Dermis blood vessel endothelial cell (primary cell): ENCODE measurements at places on chromosomes 6 and 20. TPM values are rescaled to one million over a fixed set of nuclear protein-coding genes. Genes with fewer than 3 reads are reported as not detected.

The STX11 gene
- 16.7 and 17.2 TPM in 2 replicates for total RNA-seq

DNA sequence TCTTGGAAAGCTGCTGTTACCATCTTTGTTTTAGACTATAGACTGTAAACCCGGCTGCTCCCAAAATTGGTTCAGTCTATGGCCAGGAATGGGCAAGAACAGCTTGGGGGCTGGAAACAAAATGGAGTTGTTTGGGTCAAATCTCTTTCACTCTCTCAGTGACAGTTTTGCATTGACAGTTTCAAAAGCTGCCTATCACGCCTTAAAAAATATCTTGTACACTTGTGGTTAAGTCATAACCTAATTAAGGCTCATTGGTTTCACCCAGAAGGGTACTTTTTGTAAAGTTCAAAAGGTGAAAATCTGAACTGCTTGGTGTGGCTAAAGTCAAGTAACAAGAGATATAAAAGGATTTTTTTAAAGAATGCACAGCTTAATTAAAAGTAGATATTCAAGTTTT is 76.1 kb upstream of the PRL start:
- DNase-seq = no peak

The CNR1 gene
- total RNA-seq = 1.3 TPM in 1 of 2 replicates, not detected in the other

GRCh38 chr20:44054118-44054517 is 132.9 kb downstream of the JPH2 start:
- no peak for DNase-seq

DNA sequence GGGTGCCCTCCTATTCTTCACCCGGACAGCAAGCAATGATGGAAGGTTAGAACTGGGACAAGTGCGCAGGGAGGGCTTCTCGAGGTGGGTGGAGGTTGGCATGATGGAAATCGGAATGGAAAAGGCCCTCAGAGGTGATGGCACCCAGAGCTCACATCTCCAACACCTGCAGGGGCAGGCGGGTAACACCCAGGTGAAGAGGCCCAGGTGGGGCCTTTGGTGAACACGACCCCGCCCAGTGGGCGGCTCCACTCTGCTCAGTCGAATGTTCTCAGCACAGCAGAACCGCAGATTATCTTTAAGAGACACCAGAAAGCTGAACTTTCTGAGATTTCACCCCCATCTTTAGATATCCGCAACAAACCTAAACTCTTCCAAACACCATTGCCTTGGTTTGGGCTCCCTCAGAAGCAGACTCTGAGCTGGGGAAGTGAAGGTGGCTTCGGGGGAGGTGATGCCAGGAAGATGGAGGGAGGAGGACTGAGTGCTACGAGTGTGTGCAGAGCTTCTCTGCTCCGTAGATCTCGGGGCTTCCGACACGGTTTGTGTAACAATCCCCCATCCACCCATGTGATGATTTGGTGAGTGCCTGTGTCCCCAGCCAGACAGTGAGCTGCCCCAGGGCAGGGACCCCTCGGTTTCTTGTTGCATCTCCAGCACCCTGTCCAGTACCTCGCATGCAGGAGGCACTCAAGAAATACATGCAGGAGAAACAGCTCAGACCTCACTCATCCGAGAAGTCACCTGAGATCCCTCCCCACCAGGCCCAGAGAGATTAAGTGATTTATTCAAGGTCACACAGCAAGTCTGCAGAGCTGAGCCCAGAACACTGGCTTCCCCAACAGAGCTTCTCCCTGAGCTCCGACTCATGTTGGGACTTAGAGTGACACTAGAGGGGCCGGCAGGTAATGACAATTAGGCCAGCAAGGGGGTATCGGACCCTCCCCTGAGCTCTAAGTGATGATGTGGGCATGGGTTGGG is 45.4 kb downstream of the BPIFB1 start:
- DNase-seq = no peak

- no peak for DNase-seq
Measured at GRCh38 chr6:64998204-64998603, 708.8 kb downstream of the EYS start.

DNA sequence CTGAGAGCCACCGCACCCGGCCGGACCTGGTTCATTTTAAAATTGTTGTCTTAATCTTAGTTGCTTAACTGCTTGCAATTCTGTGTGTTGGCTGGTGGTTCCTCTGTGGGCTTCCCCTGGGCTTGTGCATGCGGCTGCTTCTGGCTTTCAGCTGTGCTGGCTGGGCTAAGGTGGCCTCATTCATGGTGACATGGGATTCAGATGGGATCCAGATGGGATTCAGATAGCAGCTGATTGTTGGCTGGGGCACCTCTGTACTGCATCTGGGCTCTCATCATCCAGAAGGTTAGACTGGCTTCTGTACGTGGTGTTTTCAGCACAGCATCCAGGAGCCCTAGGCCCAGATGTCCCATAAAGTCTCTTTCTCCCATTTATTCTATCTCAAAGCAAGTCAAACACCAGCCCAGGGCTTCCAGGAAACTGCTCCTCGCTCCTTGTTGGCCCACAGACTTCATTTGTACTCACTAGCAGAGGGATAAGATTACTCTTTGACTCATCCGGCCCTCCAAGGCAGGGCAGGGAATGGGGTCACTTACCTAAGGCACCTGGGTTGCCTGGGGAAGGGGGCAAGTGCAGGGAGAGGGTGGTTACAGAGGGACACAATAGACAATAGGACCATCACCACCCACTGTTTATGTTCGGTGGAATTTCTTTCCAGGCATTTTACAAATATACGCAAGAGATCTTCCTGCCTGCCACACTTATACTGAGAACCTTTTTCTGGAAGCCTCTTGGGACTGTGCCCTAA is 10.2 kb upstream of the PEDS1 start:
- no peak for DNase-seq

GRCh38 chr20:17615645-17616479 is 46.0 kb downstream of the DSTN start:
- no peak for DNase-seq

GRCh38 chr20:11249683-11250082 is 575.9 kb upstream of the JAG1 start:
- no peak for DNase-seq

The RIPPLY2 gene
- 0.42 TPM in 1 of 2 replicates, not detected in the other for total RNA-seq

The CCN6 gene
- total RNA-seq = not detected in 2 replicates

The RNF217 gene
- total RNA-seq = 17.5 and 41.7 TPM in 2 replicates

DNA sequence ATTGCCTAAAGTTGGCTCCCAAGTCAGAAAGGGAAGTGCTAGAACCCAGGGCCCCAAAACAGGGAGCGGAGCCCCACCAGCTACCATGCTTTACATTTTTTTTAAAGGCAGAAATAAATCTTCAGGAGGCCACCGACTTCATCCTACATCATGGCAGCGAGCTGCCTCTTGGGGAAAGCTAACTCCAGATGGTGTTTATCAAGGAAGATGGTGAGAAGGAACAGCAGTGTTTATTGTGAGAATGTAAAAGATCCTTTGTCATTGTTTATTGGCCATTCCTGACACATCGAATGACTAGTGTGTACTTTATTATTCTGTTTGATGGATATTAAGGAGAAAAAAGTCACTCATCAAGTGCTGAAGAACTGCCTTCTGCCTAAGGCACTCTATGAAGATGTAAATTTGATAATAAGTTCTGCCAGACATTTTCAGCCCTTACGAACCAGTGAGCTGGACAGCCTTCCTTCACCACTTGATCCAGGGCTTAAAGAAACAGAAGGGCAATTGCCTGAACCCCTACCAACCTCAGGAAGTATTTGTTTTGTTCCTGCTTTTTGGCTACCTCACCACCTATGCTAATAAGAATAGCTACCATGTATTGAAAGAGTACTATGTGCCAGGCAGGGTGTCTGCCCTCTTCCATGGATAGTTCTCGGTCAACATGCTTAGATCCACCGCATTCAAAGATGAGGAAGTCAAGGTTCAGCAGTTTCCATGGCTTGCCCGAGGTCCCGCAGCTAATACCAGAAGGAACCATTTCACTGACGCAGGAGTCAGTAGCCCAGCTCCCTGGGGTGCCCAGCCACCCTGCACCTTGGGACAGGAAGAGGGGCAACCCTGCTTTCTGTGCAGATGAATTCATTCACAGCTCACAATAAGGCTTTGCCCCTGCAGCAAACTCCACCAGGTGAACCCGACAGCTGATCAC is 194.7 kb upstream of the RREB1 start:
- DNase-seq = no peak

DNA sequence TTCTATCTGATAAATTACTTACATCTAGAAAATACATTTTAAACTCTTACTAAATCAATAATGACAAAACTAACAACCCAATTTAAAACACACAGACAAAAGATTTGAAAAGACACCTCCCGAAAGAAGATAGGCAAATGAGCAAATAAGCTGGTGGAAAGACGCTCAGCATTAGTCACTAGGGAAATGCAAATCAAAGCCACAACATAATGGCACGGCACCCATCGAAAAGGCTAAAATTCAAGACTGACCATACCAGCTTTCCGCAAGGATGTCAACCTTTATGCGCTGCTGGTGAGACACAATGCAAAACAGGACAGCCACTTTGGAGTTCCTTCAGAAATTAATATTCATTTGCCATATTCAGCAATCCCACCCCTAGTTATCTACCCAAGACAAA is 25.9 kb downstream of the TAF4 start:
- no peak for DNase-seq

DNA sequence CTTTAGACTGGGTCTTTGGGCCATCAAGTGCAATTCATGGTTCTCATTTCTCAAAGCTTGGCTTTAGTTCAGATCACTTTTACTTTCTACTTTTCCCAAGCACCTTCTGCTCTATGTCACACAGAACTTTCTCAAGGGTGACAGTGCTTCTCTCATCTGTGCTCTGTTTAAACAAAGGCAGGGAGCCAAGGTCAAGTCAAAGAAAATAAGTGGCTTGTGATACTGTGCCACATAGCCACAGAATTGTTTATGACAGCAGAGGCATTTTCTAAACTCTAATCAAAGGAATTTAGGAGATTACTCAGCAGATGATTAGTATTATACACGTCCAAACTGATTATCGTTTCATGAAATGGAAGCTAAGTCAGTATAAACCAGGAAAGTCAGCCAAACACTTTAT is 348.0 kb downstream of the HDGFL1 start:
- no peak for DNase-seq

The CALHM4 gene
- total RNA-seq = not detected in 2 replicates

- no peak for DNase-seq
Measured at GRCh38 chr6:122747573-122747972, 31.9 kb upstream of the FABP7 start.

DNA sequence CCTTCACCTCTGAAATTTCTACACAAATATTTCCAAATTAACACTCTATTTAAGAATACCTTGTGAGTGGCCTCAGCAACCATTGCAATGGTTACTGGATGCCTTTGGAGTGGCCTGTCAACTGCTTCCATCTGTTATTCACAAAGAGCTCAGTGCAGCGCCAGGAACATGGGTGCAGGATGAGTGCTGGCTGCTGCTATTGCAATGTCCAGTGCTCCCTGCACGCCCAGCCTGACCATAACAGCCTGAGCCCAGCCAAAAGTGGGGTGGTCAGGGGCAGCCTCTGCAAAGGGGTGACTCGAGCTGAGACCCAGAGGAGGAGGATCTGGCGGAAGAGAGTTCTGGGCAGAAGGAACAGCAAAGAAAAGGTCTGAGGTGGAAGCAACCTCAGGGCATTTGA is 18.4 kb downstream of the CASS4 start:
- DNase-seq = no peak

DNA sequence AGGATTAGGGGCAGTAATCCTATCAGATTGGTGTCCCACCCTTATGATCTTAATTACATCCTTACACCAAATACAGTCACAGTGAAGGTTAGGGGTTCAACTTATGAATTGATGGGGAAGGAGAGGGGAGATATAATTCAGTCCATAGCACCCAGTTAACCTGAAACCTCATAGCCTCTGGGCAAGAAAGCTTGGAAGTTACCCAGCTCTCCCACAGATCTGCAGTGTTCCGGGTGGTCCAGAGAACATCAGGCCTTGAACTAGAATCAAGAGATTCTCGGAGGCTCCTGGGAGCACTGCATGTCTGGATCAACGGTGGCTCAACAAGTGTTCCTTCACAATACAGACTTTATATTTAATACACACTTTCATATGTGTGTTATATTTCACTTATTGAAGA is 392.6 kb upstream of the MARCKS start:
- no peak for DNase-seq

- DNase-seq = no peak
Measured at GRCh38 chr6:137472641-137473137, 21.5 kb downstream of the OLIG3 start.

The ZSCAN23 gene
- total RNA-seq = 0.51 and 0.74 TPM in 2 replicates
